Calu3 (cell line): ENCODE measurements at places on chromosomes 2 and 18. TPM values are rescaled to one million over a fixed set of nuclear protein-coding genes. Genes with fewer than 3 reads are reported as not detected.

CRYGC gene
- not detected in 2 replicates for total RNA-seq

PROKR1 gene
- not detected in 2 replicates for total RNA-seq

CNRIP1 gene
- not detected in 2 replicates for total RNA-seq

MFSD6 gene
- 29.8 and 39.4 TPM in 2 replicates for total RNA-seq

NAGK gene
- 63.2 and 75.0 TPM in 2 replicates for total RNA-seq

TWSG1 gene
- 24.8 and 29.1 TPM in 2 replicates for total RNA-seq

FN1 gene
- total RNA-seq: 123 and 133 TPM in 2 replicates

CD207 gene
- not detected in 2 replicates for total RNA-seq

PLGLB1 gene
- total RNA-seq: 1.8 TPM in 1 of 2 replicates, not detected in the other

CCDC85A gene
- total RNA-seq: 2.6 and 3.0 TPM in 2 replicates

DAW1 gene
- 2.4 and 3.2 TPM in 2 replicates for total RNA-seq

VWA3B gene
- not detected in 2 replicates for total RNA-seq

MREG gene
- 22.0 and 29.7 TPM in 2 replicates for total RNA-seq

ASXL3 gene
- 0.07 and 0.47 TPM in 2 replicates for total RNA-seq

TUBA4B gene
- not detected in 2 replicates for total RNA-seq

GCG gene
- total RNA-seq: not detected in 2 replicates

TRIM43 gene
- total RNA-seq: not detected in 2 replicates

CD28 gene
- 0.07 TPM in 1 of 2 replicates, not detected in the other for total RNA-seq

ZNF396 gene
- total RNA-seq: 1.7 and 2.7 TPM in 2 replicates

SP3 gene
- total RNA-seq: 78.0 and 82.5 TPM in 2 replicates

TTR gene
- 0.87 and 1.7 TPM in 2 replicates for total RNA-seq

RSAD2 gene
- total RNA-seq: 37.2 and 137 TPM in 2 replicates

MARCHF4 gene
- 0.37 and 0.54 TPM in 2 replicates for total RNA-seq

C2orf15 gene
- 6.9 and 7.7 TPM in 2 replicates for total RNA-seq

NBAS gene
- 25.9 and 30.4 TPM in 2 replicates for total RNA-seq

KIAA2012 gene
- 0.17 TPM in 1 of 2 replicates, not detected in the other for total RNA-seq

LBX2 gene
- 3.0 and 3.5 TPM in 2 replicates for total RNA-seq

ATP6V1B1 gene
- not detected in 2 replicates for total RNA-seq

HAAO gene
- 1.5 and 2.2 TPM in 2 replicates for total RNA-seq

HS1BP3 gene
- 26.4 and 28.5 TPM in 2 replicates for total RNA-seq

GREB1L gene
- 3.8 and 4.5 TPM in 2 replicates for total RNA-seq

HJURP gene
- total RNA-seq: 58.5 and 71.0 TPM in 2 replicates
